Activated CD4-positive, alpha-beta T cell treated with anti-CD3 and anti-CD28 coated beads, Interleukin-2, amount 10 ng/mL, durations not matched to agents 7 days and 5 days (primary cell): ENCODE measurements at places on chromosomes 12 and 14. TPM values are rescaled to one million over a fixed set of nuclear protein-coding genes. Genes with fewer than 3 reads are reported as not detected.

The KCNMB4 gene
- total RNA-seq = 0.79 TPM

The KRT2 gene
- 0.10 TPM for total RNA-seq

The KRT75 gene
- total RNA-seq = not detected

The DUSP16 gene
- total RNA-seq = 35.9 TPM

The CPNE6 gene
- total RNA-seq = not detected

The APOF gene
- not detected for total RNA-seq

The KRT78 gene
- total RNA-seq = not detected

The KERA gene
- total RNA-seq = not detected

The SLCO1A2 gene
- total RNA-seq = not detected

The TRMT5 gene
- total RNA-seq = 8.2 TPM

The CLEC2A gene
- total RNA-seq = not detected

The RIN3 gene
- 56.8 TPM for total RNA-seq

The DDN gene
- total RNA-seq = 0.10 TPM

DNA sequence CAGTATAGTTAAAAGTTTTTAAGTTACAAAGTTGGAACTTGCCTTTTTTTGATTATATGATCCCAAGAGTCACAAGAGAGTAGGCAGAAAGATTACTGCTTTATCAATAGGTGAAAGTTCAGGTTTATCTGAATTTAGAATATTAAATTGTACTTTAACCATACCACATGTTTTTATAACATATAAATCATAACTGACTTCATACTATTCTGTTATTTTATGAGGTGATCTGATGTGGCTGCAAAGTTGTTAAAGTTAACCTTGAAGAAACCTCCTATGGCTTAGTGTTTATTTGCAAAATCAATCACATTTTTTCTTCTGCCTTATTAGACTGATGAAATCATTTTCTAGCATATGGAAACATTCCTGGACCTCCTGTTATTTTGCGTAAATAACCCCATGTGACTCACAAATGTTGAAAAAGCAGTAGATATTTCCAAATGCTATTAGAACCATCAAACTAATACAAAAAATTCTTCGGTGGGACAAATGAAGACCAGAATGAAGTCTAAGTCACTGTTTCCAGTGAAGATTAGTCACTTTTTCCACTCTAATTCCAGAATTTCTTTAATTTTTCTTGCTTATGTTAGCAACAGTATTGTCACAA is 132.1 kb downstream of the RAD51B start:
- no peak for DNase-seq

DNA sequence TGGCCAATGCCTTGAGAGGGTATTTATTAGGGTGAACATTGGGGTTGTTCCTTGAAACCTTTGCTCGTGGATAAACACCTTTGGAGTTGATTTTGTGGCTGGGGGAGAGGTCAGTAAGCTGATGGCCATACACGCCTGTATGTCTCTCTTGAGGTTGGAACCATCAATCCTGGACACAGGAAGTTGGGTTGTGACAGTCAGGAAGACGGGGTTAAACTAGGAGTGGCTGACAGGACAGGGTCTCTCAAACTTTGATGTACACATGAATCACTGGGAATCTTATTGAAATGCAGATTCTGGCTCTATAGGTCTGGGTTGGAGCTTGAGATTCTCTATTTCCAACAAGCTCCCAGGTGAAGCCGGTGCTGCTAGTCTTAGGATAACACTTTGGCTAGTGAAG is 12.8 kb upstream of the WSCD2 start:
- DNase-seq = no peak

DNA sequence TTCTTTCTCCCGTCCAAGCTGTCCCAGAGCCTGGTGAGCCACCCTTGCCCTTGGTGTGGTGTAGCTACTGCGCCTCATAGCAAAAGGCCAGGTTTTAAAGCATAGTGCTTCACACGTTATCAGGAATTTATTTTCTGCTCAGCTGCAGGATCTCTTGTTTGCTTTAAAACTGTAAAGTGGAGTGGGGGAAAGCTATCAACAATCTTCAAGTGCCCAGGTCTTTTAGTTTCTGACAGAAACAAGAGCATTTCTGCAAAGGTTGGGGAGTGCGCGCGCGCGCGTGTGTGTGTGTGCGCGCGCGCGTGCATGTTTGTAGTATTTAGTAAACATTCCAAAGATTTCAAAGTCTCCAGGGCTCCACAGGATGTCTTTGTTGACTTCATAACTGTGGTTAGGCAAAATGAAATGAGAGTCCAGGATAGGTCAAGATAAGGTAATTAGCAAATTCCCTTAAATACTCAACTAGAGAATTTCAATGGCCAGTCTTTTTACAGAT is 45.5 kb downstream of the EML1 start:
- no peak for DNase-seq

DNA sequence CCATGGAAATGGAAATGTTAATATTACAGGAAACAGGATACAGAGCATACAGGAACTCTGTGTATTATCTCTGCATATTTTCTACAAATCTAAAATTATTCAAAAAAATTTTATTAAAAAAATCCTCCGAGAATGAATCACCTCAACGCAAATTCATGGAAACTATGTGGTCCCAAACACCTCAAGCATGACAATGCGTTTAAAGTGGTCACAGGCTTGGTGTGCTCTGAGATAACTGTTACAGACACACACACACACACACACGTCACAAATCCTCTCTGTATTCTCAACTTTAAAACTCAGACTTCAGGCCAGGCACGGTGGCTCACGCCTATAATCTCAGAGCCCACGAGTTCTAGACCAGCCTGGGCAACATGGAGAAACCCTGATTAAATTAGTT is 45.3 kb upstream of the MTERF2 start:
- DNase-seq = no peak

DNA sequence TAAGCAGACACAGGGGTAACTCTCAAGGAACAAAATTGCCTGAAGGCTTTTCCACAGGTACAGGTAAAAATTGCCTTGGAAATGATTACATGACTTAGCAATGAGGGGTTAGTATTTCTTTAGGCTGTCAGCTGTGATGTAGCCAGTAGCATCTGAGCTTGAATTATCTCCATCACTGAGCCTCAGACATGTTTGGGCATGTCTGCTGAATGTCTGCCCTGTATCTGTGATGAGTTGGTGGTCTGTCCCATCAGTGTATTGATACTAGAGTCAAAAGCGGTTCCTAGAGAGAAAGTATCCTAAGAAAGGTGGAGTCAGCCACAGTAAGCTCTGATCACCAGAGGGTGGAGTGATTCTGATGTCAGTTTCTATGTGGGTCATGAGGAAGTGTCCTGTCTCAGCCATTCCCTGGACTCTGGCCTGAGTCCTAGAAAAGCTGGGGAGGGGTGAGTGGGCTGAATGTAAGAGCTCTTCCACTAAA is 16.3 kb downstream of the AKAP6 start:
- DNase-seq = no peak

DNA sequence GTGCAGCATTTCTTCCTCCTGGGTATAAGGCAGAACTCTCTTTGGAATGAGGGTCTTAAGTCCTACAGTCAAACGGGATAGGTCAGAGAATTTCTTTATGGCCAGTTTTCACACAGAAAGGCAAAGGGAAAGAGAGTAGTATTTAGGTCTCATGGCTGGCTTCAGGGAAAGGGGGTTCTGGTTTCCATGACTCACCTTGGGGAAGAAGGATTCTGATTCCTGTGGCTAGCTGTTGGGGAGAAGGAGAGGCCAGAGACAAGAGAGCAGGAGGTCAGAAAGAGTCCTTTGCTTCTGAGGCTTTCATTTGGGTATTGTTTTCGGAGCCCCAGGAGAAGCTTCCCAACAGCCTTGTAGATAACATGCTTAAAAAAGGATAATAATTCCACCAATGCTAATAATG is 332.5 kb downstream of the NPAS3 start:
- DNase-seq = no peak

GRCh38 chr12:108907839-108908351 is 28.0 kb downstream of the DAO start:
- no peak for DNase-seq

GRCh38 chr14:100810435-100810834 is 15.5 kb upstream of the MEG3 start:
- DNase-seq = no peak

DNA sequence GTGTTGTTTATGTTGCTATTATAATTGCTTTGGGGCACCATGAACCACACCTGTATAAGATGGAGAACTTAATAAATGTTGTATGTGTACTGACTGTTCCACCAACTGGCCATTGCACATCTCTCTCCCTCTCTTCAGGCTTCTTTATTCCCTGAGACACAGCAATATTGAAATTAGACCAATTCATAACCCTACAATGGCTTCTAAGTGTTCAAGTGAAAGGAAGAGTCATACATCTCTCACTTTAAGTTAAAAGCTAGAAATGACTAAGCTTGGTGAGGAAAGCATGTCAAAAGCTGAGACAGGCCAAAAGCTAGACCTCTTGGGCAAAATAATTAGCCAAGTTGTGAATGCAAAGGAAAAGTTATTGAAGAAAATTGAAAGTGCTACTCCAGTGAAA is 373.3 kb downstream of the RGS6 start:
- no peak for DNase-seq

DNA sequence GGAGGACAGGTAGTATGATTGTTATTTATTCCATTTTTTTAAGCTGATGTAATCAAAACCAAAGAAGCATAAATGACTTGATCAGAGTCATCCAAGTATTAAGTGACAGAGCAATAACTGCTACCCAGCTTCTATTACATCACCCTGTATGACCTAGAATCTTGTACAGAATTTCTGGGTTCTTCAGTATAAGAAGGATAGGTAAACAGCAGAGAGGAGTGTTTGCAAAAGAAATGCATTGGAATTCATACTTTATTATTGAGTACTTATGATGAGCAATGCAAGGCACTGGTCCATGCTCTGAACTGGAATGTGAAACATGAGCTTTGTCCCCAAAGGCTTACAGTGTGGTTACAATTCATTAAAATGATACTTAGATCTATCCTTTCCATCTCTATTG is 916.8 kb downstream of the DIO2 start:
- DNase-seq = no peak

GRCh38 chr12:1197264-1198018 is 206.4 kb downstream of the ERC1 start:
- no peak for DNase-seq

- no peak for DNase-seq
These were observed 84.9 kb upstream of the RTL1 start for GRCh38 chr14:100988411-100988900.

GRCh38 chr14:73754911-73755360 is 40.8 kb upstream of the PNMA1 start:
- DNase-seq = no peak

DNA sequence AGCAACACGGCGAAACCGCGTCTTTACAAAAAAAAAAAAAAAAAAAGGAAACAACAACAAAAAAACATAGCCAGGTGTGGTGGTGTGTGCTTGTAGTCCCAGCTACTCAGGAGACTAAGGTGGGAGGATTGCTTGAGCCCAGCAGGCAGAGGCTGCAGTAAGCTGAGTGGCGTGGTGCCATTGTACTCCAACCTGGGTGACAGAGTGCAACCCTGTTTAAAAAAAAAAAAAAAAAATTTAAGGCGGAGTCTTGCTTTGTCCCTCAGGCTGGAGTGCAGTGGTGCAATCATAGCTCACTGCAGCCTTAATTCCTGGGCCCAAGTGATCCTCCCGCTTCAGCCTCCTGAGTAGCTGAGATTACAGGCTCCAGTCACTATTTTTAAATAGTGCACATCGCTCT is 18.2 kb upstream of the FIGNL2 start:
- no peak for DNase-seq

- no peak for DNase-seq
These were observed 71.0 kb downstream of the SLC6A15 start for GRCh38 chr12:84841591-84841990.

DNA sequence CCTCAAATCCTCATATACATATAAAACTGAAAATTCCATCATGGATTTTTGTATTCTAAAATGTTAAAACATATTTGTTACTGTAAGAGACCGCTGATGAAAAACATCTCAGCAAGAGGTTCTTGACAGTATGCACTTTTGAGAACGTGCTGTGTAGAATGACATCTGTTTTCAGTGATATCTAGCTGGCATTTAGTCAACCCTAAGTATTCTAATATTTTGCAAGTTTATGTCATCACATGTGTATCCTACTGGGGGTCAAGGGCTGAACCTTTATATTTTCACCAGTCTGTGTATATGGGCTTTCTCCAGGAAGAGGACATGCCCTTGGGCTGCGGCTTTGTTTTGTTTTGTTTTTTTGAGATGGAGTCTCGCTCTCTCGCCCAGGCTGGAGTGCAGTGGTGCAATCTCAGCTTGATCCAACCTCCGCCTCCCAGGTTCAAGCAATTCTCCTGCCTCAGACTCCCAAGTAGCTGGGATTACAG is 22.0 kb upstream of the YARS2 start:
- no peak for DNase-seq

DNA sequence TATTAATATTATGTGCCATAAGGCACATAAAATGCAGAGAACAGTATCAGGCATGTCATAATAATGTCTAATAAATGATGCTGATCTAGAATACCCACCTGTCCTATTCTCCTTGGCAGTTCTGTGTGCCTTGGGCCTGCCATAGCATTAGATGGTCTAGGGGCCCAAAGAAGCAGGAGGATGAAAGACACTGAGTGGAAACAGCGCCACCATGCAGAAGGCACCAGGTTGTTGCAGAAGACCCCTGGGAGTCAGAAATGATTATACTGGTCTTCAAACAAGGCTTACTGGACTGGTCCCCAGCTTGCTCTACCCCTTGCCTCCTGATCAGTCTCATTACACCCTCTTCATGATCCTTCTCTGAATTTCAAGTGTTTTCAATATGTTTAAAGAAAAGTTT is 353.3 kb downstream of the GRIN2B start:
- DNase-seq = no peak

GRCh38 chr14:88706425-88706824 is 86.3 kb downstream of the EML5 start:
- DNase-seq = no peak

GRCh38 chr14:79209418-79209817 is 1001.9 kb downstream of the DIO2 start:
- DNase-seq = no peak

DNA sequence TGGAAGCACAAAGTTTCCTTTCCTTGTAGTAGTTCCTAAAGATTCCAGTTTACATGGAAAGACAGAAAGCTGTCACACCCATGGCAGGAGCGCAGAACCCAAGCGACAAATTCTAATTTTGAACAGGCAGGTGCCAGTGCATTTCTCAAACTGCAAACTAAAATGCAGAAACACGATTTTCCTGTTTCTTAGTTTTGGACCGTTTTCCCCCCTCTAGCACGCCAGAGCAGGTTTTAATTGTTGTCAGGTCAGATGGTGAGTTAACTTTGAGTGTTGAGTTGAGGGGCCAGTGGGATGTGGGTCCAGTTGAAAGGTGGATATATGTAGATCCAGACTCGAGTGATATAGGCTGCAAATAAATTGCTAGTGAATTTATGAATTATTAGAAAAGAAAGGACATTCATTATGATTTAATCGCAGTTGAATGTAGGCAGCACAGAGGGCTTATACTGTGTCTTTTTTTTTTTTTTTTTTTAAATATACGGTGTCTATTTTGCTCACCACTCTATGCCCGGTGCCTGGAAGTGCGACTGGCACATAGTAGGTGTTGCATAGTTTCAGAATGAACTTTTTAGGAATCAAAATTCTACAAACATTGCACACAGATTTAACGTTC is 909 bp upstream of the ETFBKMT start:
- DNase-seq = no peak

- no peak for DNase-seq
These were observed 32.6 kb downstream of the NUAK1 start for GRCh38 chr12:106106061-106106566.

GRCh38 chr12:25130741-25131188 is 64.2 kb downstream of the DNAI7 start:
- no peak for DNase-seq

GRCh38 chr14:92122351-92122677 is 545 bp downstream of the CPSF2 start:
- DNase-seq = no peak
